Smooth muscle cell of the brain vasculature (primary cell): ENCODE measurements at places on chromosomes 2 and 18.

GRCh38 chr2:169839954-169840746 lies 12.9 kb downstream of the UBR3 start:
- no peak for DNase-seq

DNA sequence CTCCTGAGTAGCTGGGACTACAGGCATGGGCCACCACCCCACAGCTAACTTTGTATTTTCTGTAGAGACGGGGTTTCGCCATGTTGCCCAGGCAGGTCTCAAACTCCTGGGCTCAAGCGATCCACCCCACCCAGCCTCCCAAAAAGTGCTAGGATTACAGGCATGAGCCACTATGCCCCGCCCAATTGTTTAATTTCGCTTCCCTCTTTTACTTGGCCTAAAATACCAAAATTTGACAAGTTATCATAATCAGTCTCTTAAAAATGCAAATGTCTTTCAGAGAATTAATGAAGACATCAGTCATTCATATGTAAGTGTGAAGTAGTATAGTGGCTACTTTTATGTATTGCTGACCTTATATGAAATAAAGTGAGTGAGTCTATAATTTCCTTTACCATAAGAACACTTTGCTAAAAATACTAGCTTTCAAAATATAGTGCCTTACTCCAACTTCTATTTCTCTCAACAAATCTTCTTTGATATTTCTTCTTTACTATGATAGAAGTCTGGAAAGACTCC lies 9.8 kb downstream of the FBXO11 start:
- DNase-seq = no peak

- no peak for DNase-seq
These were observed 31.0 kb downstream of the STRADB start for GRCh38 chr2:201482543-201482942.

DNA sequence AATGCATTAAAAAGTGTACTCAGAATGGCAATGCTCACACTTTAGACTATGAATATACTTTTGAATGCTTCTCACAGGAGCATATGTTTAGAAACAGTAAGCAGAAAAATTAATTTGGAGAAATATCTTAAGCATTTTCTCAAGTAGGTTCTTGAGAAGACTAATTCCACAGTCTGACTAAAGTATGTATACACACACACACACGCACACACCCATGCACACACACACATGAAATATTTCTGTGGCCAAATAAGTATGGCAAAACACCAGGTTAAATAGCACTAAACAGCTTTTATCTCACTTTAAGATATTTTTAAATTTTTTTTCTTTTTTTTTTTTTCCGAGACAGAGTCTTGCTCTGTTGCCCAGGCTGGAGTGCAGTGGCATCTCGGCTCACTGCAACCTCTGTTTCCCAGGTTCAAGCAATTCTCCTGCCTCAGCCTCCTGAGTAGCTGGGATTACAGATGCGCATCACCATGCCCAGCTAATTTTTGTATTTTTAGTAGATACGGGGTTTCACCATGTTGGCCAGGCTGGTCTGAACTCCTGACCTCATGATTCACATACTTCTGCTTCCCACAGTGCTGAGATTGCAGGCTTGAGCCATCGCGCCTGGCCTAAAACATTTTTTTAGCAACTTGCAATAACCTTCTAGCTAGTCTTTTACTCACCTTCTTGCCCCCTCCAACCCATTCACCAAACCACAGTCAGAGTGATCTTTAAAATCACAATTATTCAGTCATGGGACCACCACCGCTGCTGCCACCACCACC lies 67.5 kb upstream of the SCG2 start:
- DNase-seq = no peak
